ENCODE measurements at places on chromosomes 7 and 10.

GRCh38 chr10:132335189-132336063 is 3.4 kb downstream of the LRRC27 start:
- no peak for DNase-seq

DNA sequence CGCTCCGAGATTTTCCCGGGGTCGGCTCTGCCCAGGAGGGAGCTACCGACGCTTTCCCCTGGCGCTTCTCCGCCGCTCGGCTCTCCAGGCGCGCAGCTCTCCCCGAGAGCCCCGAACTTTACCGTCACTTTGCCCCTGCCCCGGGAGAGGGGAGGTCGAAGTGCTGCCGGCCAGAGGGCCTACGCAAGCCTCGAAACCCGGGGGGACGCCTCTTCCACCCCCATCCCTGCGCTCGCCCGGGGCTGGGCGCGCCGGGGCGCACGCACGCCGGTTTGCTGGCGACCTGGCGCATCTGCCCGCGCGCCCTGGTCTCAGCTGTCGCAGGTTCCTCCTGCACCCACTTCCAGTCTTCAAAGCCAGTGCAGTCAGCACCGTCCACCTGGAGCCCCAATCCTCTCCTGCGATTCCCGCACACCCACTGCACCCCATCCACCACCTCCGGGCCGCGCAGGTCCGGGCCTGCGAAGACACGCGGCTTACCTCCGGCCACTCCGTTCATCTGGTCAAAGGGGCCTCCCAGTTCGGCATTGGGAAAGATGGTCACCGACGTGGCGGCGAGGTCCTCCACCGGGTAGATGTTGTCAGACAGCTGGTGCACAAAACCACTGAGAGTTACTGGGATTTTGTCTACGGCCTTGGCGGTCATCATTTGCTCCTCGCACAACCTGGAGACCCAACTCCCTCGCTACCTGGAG is 638 bp downstream of the EGR2 start:
- no peak for DNase-seq

DNA sequence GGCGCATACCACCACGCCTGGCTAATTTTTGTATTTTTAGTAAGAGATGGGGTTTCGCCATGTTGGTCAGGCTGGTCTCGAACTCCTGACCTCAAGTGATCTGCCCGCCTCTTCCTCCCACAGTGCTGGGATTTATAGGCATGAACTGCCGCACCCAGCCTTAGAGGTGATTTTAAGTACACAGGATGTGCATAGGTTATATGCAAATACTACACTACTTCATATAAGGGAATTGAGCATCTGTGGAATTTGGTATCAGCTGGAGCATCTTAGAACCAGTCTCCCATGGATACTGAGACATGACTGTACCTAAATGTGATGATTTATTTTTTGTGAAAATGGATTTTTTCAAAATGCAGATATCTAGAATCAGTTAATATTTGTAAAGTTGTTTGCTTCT is 21.1 kb downstream of the WAC start:
- DNase-seq, result no peak

- no peak for DNase-seq
Observed at GRCh38 chr10:51405580-51406351, 293.6 kb downstream of the CSTF2T start.

DNA sequence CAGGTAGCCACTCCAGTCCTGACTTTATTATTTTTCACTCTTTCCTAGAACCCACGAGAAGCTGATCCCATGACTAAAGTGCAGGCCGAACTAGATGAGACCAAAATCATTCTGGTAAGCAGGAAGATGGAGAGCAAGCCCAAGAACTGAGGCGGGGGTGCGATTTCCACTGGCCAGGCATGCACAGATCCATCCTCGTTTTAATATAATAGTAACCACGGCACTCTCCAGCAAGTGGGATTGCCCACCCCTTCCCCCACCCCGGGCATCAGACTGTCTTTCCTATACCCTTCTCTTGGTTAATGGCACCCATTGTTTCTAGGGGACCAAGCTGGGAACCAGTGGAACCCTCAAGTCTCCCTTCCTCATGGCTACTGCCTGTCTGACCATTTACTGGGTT is 7.3 kb downstream of the YKT6 start:
- no peak for DNase-seq

DNA sequence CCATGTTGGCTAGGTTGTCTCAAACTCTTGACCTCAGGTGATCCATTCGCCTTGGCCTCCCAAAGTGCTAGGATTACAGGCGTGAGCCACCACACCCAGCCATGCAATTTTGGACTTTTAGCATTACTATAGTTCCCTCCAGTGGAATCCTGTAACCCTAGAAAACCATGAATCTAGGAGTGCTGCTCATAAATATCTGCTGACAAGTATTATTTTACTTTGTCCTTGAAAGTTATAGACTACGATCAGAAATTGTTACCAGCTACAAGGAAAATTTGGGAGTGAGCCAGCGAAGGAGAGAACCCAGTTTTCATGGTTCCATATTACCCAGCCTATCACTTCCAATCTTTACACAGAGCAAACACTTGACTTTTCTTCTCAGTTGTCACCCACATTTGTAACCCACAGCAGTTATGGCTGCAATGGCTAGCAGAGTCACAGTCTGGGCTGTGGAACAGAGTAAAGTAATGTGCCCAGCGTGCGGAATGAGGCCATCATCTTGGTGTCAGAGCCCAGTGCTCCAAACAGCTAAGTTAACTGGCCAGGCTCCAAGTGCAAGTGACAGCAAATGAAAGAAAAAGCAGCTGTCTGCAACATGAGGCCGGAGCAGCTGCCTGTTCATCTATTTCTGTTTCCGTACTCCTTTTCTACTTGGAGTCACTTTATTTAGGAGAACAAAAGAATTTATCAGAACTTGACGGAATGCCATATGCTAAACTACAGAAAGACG is 29.9 kb downstream of the ZC3HC1 start:
- no peak for DNase-seq

- DNase-seq, result no peak
Observed at GRCh38 chr10:132363921-132364593, 32.1 kb downstream of the LRRC27 start.

- no peak for DNase-seq
Observed at GRCh38 chr7:49660170-49660783, 113.2 kb upstream of the VWC2 start.

- no peak for DNase-seq
Observed at GRCh38 chr7:26466007-26466406, 174.3 kb downstream of the SNX10 start.

- peak; percentile 6 for DNase-seq
Observed at GRCh38 chr7:127708788-127709187, 56.8 kb downstream of the SND1 start.

GRCh38 chr7:15674586-15674985 is 11.9 kb downstream of the MEOX2 start:
- no peak for DNase-seq

- no peak for DNase-seq
Observed at GRCh38 chr10:86798611-86799010, 42.2 kb downstream of the BMPR1A start.

DNA sequence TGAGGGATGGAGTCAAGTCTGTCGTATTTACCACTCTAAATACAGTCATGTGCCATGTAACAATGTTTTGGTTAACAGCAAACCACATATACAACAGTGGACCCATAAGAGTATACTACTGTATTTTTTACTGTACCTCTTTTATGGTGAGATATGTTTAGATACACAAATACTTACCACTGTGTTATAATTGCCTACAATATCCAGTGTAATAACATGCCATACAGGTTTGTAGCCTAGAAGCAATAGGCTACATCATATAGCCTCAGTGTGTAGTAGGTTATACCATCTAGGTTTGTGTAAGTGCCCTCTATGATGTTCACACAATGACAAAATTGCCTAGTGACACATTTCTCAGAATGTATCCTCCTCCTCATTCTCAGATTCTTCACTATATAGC is 110.4 kb downstream of the FAM107B start:
- DNase-seq, result no peak

GRCh38 chr7:69827558-69827957 is 229.3 kb downstream of the AUTS2 start:
- no peak for DNase-seq

- DNase-seq, result no peak
Observed at GRCh38 chr10:12196531-12197211, 683 bp downstream of the CDC123 start.

DNA sequence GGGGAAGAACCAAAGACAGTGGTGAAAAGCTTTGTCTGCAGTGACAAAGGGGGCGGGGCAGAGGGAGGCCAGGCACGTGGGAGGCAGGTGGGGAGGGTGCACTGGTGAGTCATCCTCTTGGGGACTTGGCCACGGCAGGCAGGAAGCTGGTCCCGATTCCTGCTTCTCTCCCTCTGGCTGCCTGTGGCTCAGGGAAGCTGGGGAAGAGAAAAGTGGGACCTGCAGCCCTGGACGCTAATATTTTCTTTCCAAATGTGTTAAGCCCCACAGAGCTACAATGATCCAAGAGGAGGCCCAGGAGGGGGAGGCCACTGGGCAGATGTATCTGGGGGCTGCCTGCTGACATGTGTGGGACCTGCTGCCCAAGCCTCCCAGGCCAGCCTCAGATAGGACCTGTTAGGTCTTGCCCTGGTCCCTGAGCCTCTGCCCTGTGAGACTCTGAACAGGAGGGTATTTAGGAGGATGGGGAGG is 231.8 kb downstream of the KCNMA1 start:
- DNase-seq, result peak; percentile 83

- DNase-seq, result no peak
Observed at GRCh38 chr10:86723009-86723408, 33.4 kb upstream of the BMPR1A start.

DNA sequence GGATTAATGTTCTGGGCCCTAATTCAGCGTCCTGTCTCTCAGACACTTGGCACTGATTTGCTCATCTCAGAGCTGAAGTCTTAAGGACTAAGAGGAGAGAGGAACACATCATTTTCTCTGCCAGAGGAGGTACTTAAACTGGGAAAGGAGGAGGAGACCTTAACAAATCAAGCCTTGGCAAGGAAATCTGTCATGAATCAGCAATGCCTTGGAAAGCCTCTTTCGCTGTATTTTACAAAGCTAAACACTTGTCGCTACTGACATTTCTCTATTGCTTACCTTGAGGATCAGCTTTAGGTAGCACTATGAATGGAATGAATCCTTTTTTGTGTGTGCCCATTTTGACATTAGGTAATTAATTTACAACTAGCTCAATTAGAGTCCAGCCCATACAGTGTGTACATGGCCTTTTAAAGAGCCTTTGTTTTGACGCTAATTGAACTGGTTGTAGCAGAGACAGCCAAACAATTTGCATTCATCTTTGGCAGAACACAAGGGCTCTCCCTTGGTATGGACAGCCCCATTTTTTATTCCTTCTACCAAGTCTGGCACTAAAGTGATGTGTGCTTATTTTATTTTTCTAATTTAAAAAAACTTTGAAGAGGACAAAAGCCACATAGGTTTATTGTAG is 37.4 kb downstream of the AUTS2 start:
- no peak for DNase-seq

DNA sequence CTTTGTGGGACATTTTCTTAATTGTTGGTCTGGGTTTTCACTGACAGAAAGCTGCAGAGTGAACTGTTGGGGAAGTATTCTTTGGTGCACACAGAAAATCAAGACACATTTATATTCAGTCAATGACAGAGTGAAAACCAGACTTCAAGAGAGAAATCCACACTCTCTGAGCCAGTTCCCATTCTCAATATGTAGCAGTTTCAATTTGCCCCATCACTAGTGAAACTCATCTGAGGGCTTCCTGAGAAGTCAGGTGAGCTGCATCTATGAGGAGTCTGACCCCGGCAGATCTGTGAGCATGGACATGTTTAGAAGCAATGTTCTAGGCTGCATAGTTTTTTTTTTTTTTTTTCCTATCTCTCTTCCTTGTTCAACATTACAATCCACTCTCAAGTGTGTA is 163.7 kb upstream of the AHR start:
- DNase-seq, result no peak

DNA sequence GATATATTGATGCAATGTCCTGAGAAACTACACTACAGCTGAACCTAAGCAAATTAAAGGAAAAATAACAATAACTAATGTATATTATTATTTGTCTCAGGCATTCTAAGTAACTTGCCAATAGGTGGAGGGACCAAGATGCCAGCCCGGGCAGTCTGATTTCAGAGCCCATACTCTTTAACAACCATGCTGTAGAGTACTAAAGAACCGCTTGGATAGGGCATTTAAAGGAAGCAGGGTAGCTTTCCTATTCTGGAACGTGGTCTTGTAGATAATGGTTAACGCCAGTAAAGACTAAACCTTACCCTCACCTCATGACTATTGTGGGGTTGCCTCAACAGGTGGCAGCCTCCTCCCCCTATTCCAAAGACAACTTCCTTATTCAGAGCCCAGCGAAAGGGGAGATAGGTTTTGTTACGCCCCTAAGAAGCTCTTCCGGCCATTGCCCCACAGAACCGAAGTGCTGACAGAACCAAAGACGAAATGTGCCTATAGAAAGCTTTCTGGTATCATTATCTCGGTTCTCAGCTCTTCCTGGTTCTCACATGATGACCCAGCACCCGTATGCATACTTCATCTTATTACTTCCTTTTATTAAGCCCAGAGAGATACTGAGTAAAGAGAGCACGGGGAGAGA is 707 bp upstream of the C1GALT1 start:
- no peak for DNase-seq

DNA sequence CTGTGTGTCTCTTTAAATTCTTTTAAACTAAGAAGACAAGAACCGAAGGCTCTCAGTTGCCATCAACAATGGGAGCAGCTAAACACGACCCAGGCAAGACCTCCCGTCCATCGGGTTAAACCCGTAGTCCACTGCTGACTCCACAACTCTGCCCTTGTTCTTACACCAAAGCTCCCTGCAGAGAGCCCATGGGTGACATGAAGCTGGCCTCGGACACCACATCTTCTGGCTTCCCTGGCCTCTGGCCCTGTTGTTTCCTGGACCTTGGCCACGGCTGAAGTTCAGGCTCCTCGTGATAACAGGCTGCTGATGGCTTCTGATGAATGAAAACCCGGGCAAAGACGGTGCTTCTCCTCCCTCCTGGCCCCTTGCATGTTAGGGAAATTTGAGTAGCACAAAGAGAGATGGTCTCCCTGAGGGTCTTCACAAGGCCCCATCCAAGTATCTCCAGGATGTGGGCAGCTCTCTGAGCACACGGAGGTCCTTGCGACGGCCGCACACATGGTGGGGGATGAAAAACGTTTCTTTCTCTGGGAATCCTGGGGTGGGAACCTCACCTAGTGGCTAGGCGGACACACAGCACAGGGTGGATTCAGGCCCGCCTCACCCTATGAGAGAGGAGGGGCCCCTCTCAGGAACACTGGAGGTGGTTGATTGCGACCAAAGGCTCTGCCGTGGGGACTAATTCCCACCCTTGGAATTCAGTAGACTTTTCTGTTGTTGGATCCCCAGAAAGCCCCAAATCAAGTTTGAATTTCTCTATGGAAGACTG is 271.1 kb downstream of the ADARB2 start:
- no peak for DNase-seq

- DNase-seq, result no peak
Observed at GRCh38 chr10:35822316-35822715, 180.2 kb upstream of the FZD8 start.

DNA sequence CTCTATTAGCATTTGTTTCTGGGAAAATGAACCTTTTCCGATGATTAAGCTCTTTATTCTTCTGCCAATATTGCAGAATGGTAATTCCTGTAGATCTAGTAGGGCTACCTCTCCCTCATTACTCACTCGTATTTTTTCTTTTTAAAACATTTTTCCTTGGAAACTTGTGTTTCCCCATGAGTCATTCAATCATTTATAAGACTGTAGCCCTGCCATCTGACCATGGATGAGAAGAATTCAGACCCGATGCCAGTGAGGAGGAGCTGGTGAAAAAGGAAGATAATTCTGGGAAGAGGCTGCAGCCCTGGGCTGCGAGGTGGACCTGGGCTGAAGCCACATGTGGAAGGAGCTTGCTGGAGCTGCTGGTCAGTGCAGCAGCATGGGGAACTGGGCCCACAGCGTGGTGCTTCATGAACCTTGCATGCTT is 242.8 kb downstream of the KLF6 start:
- peak; percentile 20 for DNase-seq

- DNase-seq, result no peak
Observed at GRCh38 chr10:74755273-74755672, 71.1 kb upstream of the KAT6B start.
